Peyer's patch (tissue), 4 donors: ENCODE measurements at places on chromosomes 5 and 9. TPM values are rescaled to one million over a fixed set of nuclear protein-coding genes. Genes with fewer than 3 reads are reported as not detected.

- H3K27me3 ChIP-seq, result no peaks in the 10 kb centered on the region
- no peak overlapping the region for H3K4me3 ChIP-seq
- peak; percentile 56 for DNase-seq
- no peaks in the 10 kb centered on the region for H3K36me3 ChIP-seq
These were observed 63.5 kb downstream of the ENC1 start for GRCh38 chr5:74576941-74577456.

DNA sequence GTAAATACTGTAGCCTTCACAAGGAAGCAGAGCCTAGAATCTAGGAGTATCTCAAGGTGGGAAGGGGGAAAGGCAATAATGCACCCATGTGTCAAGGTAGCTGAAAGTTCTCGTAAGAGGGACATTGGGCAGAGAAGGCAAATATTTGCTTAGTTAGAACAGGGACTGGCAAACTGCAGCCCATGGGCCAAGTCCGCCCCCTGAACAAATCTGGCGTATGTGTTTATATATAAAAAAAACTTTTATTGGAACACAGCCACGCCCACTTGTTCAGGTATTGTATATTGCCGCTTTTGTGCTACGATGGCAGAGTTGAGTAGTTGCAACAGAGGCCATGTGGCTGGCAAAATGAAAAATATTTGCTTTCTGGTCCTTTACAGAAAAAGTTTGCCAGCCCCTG is 16.1 kb downstream of the KCNN2 start:
- H3K27me3 ChIP-seq, result no peaks in the 10 kb centered on the region
- no peak overlapping the region for H3K27ac ChIP-seq
- H3K4me3 ChIP-seq, result no peak overlapping the region
- DNase-seq, result no peak
- H3K4me1 ChIP-seq, result no peaks in the 10 kb centered on the region

Gene LCP2
- 27.1 TPM for total RNA-seq

- no peaks in the 10 kb centered on the region for H3K27me3 ChIP-seq
- H3K27ac ChIP-seq, result no peak overlapping the region
- DNase-seq, result no peak
- H3K36me3 ChIP-seq, result no peaks in the 10 kb centered on the region
- H3K4me3 ChIP-seq, result no peak overlapping the region
These were observed 49.1 kb downstream of the GNA14 start for GRCh38 chr9:77598991-77599390.

Gene TLR4
- 18.2 TPM for total RNA-seq

Gene IL5
- total RNA-seq, result not detected

DNA sequence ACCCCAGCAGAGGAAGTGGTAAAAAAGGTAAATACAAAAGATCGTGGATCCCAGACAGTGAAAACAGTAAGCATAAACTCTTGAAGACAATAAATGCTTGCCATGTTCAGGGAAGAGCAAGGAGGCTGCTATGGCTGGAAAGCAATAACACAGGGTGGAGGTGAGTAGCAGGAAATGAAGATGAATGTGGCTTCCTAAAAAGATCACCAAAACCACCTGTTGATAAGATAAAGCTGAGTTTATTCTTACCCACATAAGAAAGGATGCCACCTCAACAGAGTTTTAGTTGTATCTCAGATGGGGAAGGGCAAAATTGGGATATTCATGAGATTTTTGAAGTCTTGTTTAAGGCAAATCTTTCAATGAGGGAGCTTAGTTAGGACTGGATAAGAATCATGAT is 273.3 kb downstream of the MSX2 start:
- no peak for DNase-seq
- H3K36me3 ChIP-seq, result no peaks in the 10 kb centered on the region
- H3K4me3 ChIP-seq, result no peak overlapping the region
- H3K4me1 ChIP-seq, result no peaks in the 10 kb centered on the region
- H3K27me3 ChIP-seq, result no peaks in the 10 kb centered on the region
- H3K27ac ChIP-seq, result no peak overlapping the region

DNA sequence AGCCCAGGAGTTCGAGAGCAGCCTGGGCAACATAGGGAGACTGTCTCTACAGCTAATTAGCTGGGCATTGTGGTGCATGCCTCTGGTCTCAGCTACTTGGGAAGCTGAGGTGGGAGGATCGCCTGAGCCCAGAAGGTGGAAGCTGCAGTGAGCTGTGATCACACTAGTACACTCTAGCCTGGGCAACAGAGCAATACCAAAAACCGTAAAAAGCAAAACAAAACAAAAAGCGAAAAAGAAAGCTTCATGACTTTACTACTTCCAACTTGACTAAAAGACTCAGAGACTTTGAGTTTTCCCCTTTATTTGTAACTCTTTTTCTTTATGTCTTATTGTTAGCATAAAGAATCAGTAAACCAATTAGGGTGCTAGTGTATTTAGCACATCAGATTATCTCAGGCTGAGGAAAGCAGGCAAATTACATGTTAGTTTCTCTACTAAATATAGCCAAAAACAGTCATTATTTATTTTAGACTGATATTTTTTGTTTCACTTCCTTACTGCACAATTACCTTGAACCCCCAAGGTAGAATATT is 5.4 kb downstream of the RAD17 start:
- H3K4me1 ChIP-seq, result peaks cover 16% of the 10 kb centered on the region
- H3K27me3 ChIP-seq, result no peaks in the 10 kb centered on the region
- H3K4me3 ChIP-seq, result no peak overlapping the region
- DNase-seq, result no peak
- no peaks in the 10 kb centered on the region for H3K36me3 ChIP-seq

DNA sequence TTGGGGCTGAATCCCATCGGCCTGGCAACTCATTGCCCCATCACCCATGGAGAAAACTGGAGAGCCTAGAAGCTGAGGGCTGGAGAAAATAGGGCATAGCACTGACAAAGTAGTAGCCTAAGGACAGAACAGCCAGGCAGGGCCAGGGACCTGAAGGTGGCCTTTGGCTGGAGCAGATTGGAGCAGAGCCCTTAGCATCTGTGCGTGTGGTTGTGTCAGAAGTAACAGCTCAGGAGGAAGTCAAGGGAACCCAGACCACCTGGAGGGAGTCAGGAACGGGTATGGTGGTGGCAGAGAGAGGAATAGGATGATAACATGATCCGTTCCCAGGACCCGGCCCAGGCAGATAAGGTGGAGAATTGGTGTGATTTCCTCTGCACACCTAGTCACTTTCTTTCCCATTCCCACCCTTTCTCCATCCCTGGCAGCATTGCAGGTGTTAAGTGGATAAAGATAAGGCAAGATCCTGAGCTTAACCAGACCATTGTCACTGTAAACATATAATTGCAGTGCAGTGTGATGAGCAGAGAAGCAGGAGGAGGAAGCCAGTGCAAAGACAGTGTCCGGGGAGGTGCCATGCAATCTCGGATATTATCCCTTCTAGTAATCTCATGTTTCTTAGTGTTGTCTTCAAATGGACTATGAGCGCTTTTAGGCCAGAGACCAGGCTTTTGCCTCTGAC is 67.0 kb downstream of the NDFIP1 start:
- no peak overlapping the region for H3K27ac ChIP-seq
- no peaks in the 10 kb centered on the region for H3K36me3 ChIP-seq
- DNase-seq, result no peak
- no peaks in the 10 kb centered on the region for H3K4me1 ChIP-seq
- H3K27me3 ChIP-seq, result no peaks in the 10 kb centered on the region

GRCh38 chr5:112787261-112787660 is 49.6 kb downstream of the APC start:
- no peak overlapping the region for H3K27ac ChIP-seq
- no peaks in the 10 kb centered on the region for H3K36me3 ChIP-seq
- H3K4me3 ChIP-seq, result no peak overlapping the region
- no peaks in the 10 kb centered on the region for H3K4me1 ChIP-seq
- no peak for DNase-seq

- DNase-seq, result no peak
- H3K36me3 ChIP-seq, result no peaks in the 10 kb centered on the region
- H3K27ac ChIP-seq, result no peak overlapping the region
- no peaks in the 10 kb centered on the region for H3K4me1 ChIP-seq
- no peak overlapping the region for H3K4me3 ChIP-seq
- no peaks in the 10 kb centered on the region for H3K27me3 ChIP-seq
These were observed 206.0 kb upstream of the TLX3 start for GRCh38 chr5:171102877-171103610.

DNA sequence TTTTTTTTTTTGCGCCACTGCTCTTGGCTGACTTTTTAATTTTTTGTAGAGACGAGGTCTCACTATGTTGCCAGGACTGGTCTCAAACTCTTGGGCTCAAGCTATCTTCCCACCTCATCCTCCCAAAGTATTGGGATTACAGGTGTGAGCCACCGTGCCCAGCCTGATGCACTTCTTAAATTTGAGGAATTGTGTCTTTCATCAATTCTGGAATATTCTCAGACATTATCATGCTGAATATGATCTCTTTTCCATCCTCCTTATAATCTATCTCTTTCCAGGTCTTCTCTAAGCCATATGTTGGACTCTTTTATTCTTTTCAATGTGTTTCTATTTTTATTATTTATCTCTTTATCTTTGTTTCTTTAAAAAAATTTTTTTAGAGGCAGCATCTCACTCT is 196.2 kb upstream of the IER5L start:
- H3K4me1 ChIP-seq, result no peaks in the 10 kb centered on the region
- DNase-seq, result no peak
- H3K27me3 ChIP-seq, result no peaks in the 10 kb centered on the region
- H3K27ac ChIP-seq, result no peak overlapping the region
- no peak overlapping the region for H3K4me3 ChIP-seq

Gene STPG3
- total RNA-seq, result not detected

Gene CCDC152
- total RNA-seq, result not detected

Gene CNTNAP3
- 2.5 TPM for total RNA-seq

- no peaks in the 10 kb centered on the region for H3K4me1 ChIP-seq
- no peak overlapping the region for H3K27ac ChIP-seq
- no peak for DNase-seq
- H3K27me3 ChIP-seq, result no peaks in the 10 kb centered on the region
- H3K36me3 ChIP-seq, result no peaks in the 10 kb centered on the region
These were observed 50.8 kb upstream of the CTNNA1 start for GRCh38 chr5:138702166-138703077.

Gene ROPN1L
- not detected for total RNA-seq

Gene SLC25A25
- total RNA-seq, result 36.7 TPM

Gene GPSM1
- 25.6 TPM for total RNA-seq

Gene OR2S2
- total RNA-seq, result not detected

DNA sequence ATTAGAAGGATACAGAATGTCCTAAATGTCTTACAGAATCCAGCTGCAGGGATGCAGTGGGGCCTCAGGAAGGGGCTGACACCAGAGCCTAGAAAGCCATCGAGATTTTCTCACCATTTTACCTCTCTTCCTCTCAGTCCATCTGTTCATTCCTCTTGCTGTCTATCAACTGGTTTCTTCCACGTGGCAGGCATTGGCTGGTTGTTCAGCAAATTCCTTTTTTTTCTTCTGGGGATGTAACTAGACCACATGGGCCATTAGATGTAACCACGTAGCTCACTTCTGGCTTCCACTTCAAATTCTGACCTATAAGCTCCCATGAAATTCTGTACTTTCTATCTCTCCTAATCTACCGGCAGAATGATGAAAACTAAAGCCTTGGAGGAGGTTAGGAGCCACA is 93.6 kb upstream of the MTAP start:
- no peak overlapping the region for H3K4me3 ChIP-seq
- no peaks in the 10 kb centered on the region for H3K4me1 ChIP-seq
- no peaks in the 10 kb centered on the region for H3K36me3 ChIP-seq
- no peak overlapping the region for H3K27ac ChIP-seq
- no peaks in the 10 kb centered on the region for H3K27me3 ChIP-seq

DNA sequence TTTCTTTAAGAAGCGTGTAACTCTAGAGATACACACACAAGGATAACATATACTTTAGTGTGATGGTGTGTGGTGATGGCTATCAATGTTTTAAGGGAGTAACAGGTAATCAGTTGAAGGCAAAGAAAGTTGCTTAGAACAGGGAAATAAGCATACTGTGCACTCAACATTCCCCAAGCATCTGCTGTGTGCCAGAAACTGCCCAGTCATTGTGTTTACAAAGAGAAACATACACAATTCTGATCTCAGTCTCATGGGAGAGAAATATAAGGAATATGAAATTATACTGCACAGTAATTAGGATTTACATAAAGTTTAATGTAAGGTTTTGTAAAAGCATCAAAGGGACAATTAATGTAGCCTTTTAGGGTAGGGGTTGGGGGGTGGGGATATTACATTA is 224.1 kb upstream of the TYRP1 start:
- no peak overlapping the region for H3K4me3 ChIP-seq
- no peaks in the 10 kb centered on the region for H3K27me3 ChIP-seq
- no peaks in the 10 kb centered on the region for H3K4me1 ChIP-seq
- no peak overlapping the region for H3K27ac ChIP-seq
- no peaks in the 10 kb centered on the region for H3K36me3 ChIP-seq
- DNase-seq, result no peak

Gene GMCL2
- total RNA-seq, result not detected

- DNase-seq, result no peak
- no peaks in the 10 kb centered on the region for H3K27me3 ChIP-seq
- no peaks in the 10 kb centered on the region for H3K4me1 ChIP-seq
These were observed 14.5 kb downstream of the PHF19 start for GRCh38 chr9:120862452-120862851.

- DNase-seq, result no peak
- no peak overlapping the region for H3K27ac ChIP-seq
- no peaks in the 10 kb centered on the region for H3K27me3 ChIP-seq
- no peaks in the 10 kb centered on the region for H3K4me1 ChIP-seq
- no peak overlapping the region for H3K4me3 ChIP-seq
These were observed 2.2 kb downstream of the LRRTM2 start for GRCh38 chr5:138872841-138873465.

Gene MEIKIN
- not detected for total RNA-seq

Gene GAS1
- total RNA-seq, result 6.6 TPM

Gene CAMK4
- 3.5 TPM for total RNA-seq

Gene FCHO2
- total RNA-seq, result 38.0 TPM

GRCh38 chr5:127358284-127358683 is 67.7 kb downstream of the MEGF10 start:
- H3K36me3 ChIP-seq, result no peaks in the 10 kb centered on the region
- no peaks in the 10 kb centered on the region for H3K27me3 ChIP-seq
- DNase-seq, result no peak
- H3K4me1 ChIP-seq, result no peaks in the 10 kb centered on the region
- H3K27ac ChIP-seq, result no peak overlapping the region

GRCh38 chr5:62486672-62487071 is 74.1 kb downstream of the IPO11 start:
- no peaks in the 10 kb centered on the region for H3K36me3 ChIP-seq
- H3K27me3 ChIP-seq, result no peaks in the 10 kb centered on the region
- H3K4me1 ChIP-seq, result no peaks in the 10 kb centered on the region
- DNase-seq, result no peak
- H3K4me3 ChIP-seq, result no peak overlapping the region

DNA sequence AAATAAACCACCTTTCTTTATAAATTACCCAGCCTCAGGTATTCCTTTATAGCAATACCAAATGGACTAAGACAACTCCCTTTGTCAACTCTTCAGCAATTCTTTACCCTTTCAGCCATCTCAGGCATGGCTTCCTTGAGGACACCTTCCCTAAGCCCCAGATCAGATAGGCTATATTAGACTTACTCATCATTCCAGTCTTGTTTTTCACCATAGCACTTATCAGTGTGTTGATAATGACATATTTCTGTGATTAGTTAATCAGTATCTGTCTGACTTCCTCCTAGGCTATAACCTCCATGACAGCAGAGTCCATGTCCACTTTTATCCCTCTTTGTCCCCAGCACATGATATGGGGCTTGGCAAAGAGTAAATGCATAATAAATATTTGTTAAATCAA is 238.1 kb downstream of the ACTL7B start:
- H3K27me3 ChIP-seq, result no peaks in the 10 kb centered on the region
- no peak for DNase-seq
- H3K4me1 ChIP-seq, result no peaks in the 10 kb centered on the region

Gene FXN
- total RNA-seq, result 4.2 TPM
